ENCODE measurements at places on chromosomes 7 and 10.

DNA sequence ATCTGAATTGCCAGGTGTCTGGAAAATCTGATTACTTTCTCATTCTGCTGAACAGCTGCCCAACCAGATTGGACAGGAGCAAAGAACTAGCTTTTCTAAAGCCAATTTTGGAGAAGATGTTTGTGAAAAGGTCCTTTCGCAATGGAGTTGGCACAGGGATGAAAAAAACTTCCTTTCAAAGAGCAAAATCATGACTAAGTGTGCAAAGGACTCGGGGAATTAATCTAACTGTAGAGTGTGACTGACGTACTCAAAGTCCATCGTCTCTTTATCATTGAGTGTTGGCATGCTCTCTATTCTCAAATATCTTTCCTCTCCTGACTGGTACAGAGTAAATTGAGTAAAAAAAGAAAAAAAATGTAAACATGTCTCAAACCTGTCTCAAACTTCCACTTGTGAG, 3.3 kb downstream of the NPS start:
- peak; percentile 64 for DNase-seq

DNA sequence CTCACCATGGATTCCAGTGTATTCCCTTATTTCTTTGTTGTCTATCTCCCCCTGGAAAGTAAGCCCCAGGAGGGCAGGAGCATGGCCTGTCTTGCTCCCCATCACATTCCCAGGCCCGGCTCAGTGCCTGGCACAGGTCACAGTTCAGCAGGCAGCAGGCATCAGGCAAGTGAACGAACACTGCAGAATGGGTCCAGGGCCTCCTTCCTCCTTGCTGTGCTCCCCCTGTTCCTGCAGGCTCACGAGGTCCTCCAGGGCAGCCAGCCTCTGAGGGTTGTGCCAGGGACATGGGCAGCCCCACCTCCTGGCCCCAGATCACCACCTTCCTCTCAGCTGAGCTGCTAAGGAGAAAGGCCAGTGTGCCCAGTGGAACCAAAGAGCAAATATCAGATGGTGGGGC, 41.8 kb downstream of the PDLIM1 start:
- DNase-seq, result no peak

DNA sequence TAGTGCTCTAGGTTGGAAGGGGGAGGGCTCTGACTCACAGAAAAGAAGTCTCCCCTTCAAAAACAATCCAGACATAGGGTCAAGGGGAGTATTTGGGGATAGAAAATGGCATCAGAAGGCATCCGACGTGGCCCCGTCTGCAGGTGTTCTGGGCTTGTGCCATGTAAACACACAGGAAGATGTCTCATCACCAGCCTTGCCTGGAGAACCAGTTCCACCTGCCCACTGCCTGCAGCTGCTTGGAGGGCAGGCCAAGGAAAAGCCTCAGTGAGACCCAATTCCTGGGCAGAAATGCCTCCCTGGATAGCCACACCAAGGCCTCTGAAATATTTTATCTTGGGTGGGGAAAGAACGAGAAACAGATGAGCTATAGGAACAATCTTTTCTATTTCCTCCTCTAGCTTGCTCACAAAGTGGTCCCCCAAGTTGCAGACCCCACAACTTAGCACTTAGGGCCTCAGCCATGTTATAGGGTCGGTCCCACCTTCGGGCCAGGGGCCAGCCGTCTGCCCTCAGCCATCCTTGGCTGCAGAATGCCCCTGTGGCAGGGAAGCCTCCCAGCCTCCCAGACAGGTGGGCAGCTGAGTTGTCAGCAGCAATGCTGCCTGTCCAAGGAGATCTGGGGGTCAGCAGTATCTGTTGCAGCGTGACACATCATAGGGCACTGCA, 54.3 kb upstream of the ECHDC3 start:
- DNase-seq, result peak; percentile 34

DNA sequence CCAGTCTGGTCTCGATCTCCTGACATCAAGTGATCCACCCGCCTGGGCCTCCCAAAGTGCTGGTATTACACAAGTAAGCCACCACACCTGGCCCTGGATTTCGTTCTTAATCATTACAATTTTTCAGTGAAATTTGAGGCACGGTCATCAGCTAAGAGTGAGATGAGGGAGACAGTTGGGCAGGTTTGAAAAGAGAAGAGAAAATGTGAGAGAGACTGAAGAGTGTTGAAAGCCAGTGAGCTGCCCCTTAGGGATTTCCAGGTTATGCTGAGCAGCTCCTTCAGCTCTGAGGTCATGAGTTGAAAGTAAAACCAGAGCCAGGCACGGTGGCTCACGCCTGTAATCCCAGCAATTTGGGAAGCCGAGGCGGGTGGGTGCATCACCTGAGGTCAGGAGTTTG, 5.9 kb upstream of the UPF2 start:
- DNase-seq, result no peak

DNA sequence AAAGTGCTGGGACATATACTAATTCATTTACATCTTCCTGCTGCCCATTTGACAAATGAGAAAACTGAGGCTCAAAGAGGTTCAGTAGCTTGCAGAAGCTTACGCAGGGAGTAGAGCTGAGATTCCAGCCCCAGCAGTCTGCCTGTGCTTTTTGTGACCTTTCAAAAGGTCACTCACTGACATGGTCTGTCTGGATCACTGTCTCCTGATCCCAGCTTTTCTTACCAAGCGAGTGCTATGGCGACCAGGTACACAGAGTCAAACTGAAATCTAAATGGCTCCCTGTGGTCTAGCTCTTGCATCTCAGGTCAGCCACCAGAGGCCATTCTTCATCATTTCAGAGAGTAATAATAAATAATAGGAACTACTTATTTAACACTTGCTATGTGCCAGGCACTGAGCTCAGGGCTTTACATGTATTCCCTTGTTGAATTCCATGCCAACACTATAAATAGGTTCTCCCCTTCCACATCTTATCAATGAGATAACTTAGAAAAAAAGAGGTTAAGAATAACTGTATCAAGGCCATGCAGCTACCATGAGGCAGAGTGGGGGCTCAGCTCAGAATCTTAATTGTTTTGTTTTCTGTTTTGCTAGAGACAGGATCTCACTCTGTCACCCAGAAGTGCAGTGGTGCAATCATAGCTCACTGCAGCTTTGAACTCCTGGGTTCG, 381.0 kb downstream of the CALN1 start:
- DNase-seq, result no peak

GRCh38 chr7:19470031-19470430, 238.8 kb downstream of the POLR1F start:
- DNase-seq, result no peak
